WERI-Rb-1 (cell line): ENCODE measurements at places on chromosomes 5 and 9.

GRCh38 chr5:132465059-132465707 is 25.4 kb downstream of the IRF1 start:
- no peak for DNase-seq

DNA sequence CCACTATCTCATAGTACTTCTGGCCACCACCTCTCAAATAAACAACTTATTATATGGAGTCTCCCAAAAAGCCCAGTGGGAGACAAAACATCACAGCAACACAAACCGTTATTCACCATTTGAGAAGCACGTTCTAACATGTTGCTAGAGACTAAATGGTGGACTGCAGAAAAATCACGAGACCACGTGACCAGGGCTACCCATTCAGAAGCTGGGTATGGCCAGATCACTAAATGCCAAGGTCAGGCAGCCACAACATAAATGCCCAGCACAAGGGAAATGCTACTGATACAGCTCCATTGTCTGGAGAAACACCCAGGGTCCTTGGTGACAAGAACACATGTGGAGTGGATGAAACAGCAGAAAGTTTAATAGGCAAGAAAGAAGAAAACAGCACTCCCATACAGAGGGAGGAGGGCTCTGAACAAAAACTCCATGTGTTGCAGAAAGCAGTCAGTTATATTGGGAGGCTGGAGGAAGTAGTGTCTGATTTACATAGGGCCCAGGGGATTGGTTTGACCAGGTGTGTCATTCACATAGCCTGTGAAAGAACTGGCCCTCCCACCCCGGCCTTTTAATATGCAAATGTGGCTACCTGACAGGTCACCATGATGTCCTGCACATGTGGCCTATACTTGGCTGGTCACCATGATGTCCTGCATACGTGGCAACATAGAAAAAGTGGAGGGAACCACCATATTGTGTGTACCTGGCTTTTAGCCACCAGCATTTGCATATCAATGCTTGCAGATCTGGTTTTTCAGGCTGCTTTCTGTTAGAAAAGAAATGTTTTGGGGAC is 97.2 kb downstream of the TRIM36 start:
- no peak for DNase-seq

- DNase-seq, result no peak
These were observed 1082.5 kb upstream of the WWC1 start for GRCh38 chr5:167208911-167209310.

DNA sequence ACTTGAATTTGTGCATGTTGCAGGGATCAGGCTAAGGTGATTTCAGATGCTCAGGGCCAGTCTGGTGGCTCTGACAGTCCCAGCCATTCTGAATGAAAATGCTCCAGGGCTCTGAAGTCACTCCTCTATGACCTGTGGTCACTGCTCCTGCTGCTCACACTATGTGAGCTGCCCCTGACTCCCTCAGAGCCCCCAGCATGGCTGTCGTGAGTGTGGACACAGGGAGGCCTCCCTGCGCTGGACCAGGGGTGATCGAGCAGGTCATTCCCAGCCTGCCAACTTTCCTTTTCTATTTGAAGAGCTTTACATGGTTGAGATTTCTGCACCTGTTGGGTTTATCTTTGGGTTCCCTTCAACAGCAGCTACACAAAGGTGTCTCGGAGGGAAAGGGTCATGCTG is 74.5 kb downstream of the WNK2 start:
- DNase-seq, result no peak

- peak; percentile 22 for DNase-seq
These were observed at the start of gene TNFSF15 for GRCh38 chr9:114805670-114806525. Gene TNFSF15 (minus strand): TSS chr9:114806039. CDS start chr9:114806012, 27 bp downstream.

DNA sequence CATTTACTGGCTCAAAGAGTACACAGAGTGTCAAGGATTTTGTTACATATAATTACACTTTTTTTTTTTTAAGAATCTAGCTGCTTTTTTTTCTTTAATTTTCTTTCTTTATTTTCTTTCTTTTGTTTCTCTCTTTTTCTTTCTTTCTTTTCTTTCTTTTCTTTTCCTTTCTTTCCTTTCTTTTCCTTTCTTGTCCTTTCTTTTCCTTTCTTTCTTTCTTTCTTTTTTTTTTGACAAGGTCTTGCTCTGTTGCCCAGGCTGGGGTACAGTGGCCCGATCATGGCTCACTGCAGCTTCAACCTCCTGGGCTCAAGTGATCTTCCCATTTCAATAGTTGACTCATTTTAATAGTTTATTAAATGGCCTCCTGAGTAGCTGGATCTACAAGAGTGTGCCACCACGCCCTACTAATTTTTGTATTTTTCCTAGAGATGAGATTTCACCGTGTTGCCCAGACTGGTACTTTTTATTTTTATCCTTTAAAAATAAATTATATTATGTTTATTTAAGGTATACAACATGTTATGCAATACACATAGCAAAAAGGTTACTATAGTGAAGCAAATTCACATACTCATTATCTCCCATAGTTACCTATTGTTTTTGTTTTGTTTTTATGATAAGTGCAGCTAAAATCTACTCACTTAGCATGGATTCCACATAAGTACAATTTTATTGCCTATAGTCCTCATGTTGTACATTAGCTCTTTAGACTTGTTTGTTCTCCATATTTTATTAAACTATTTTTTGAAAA is 381.5 kb upstream of the KLF4 start:
- no peak for DNase-seq

DNA sequence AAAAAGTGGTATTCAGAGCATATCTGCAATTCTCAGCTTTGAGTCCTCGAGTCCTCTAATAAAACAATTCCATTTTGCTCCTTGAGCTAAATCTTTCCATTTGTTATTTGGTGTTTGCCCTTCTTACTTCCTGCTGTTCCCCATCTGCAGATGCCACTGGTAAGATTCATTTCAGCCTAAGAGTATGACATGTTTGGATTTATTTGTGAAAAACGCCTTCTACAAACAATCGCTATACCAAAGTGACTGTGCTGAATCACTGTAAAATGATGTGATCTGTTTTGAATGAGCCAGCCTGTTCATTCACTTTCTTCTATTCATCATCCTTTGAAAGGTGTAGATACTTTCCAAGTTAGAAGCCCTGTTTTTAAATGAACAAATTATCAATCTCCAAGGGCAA is 27.7 kb downstream of the KCTD16 start:
- no peak for DNase-seq

DNA sequence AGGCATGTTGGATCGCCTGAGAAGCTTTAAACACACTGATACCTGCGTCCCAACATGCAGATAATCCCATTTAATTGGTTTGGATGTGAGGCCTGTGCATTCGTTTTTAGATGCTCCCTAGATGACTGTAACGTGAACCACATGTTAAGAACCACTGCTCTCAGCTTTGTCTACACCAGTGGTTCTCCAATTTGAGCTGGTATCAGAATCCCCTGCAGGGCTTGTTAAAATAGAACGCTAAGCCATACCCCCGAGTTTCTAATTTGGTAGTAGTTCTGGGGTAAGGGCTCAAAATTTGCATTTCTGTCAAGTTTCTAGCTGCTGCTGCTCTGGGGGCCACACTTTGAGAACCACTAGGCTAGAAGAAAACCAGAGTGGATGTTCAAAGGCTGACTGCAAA is 74.7 kb downstream of the S1PR3 start:
- DNase-seq, result no peak

DNA sequence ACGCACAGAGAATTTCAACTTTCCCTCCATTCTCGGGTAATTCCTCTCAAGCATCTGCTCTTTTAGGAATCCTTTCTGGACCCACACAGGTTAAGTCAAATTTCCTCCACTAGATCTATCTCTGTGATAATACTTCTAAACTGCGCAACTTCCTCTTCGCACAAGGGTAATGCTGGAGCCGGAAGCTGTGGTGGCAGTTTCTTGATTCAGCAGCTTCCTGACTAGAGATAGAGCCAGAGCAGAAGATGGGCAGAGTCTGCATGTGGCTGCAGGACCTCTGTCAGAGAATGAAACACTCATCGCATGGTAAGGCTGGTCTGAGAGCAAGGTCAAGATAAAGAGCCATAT is 11.1 kb upstream of the CDC42SE2 start:
- DNase-seq, result no peak

DNA sequence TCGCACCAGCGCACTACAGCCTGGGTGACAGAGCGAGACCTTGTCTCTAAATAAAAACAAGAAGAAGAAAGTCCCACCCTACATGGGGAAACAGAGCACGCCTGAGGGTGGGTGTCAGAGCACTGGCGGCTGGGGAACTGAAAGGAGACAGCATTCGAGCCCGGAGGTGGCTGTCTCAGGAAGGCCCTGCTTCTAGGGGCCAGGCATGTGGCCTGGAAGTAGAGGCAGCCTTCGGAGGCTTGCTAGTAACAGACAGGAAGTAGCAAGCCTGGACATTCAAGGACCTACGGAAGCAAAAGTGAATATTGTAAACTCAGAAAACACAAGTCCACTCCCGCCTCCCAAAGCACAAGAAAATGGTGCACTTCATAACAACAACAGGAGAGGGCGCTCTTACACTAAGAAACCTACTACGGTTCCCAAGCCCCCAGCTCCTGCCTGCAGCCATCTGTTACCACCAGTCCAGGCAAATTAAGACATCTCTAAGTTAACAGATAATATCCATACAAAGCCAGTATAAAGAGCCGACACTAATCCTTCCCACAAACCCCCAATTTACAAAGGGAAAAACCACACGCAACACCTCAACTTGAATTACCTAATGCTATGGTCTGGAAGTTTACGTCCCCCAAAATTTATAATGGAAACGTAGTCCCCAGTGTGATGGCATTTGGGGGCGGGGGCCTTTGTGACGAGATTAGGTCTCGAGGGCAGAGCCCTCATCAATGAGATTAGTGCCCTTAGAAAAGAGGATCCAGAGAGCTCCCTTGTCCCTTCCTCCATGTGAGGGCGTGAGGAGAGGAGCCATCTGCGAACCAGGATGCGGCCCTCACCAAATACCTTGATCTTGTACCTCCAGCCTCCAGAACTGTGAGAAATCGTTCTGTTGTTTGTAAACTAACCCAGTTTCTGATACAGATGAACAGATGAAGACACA is 7.7 kb downstream of the RASGEF1C start:
- DNase-seq, result peak; percentile 74

GRCh38 chr9:5554254-5554653 is 43.9 kb downstream of the PDCD1LG2 start:
- no peak for DNase-seq

DNA sequence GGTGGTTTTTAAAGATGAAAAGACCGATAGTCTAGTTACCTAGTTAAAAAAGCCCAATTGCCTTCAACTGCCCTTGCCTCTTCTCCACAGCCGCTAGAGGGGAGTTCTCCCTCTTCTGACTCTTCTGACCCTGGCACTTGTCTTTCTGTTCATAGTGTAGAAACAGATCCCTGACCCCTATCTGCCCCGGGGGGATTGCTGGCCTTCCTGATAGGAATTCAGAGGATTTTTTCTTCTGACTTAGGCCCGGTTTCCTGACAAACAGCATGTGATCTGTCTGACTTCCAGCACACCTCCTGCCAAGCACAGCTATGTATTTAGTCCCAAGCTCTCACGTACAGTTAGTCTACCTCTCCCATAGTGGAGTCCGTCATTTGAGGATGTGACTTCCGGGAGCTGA is 5.0 kb upstream of the TMEM268 start:
- DNase-seq, result no peak

- DNase-seq, result no peak
These were observed 21.0 kb downstream of the C1QTNF2 start for GRCh38 chr5:160349249-160349934.

DNA sequence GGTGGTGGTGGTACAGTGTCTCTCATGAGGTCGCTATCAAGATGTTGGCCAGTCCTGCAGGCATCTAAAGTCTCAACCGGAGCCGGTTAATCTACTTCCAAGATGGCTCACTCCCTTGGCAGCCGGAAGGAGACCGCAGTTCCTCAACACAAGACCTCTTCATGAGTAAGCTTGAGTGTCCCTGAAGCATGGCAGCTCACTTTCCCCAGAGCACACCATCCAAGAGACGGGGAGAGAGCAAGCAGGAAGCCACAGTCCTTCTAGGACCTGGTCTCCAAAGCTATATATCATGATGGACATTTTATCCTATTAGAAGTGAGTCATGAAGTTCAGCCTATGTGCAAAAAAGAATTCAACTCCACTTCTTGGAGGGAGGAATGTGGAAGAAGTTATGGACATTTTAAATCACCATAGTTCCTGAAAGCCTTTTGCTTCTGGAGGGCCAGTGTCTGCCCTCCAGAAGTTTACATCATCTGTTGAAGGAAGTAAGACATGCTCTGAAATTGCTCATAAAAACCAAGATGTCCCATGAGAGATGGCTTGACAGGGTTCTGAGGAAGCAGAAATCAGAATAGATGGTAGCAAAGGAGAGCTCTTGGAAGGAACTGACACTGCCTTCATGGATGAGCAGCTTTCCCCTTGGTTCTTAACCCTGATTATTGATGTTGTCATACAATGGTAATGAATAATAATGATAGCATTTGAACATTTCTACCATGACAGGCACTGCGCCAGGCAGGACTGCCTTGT is 21.3 kb downstream of the GALNT10 start:
- DNase-seq, result no peak

DNA sequence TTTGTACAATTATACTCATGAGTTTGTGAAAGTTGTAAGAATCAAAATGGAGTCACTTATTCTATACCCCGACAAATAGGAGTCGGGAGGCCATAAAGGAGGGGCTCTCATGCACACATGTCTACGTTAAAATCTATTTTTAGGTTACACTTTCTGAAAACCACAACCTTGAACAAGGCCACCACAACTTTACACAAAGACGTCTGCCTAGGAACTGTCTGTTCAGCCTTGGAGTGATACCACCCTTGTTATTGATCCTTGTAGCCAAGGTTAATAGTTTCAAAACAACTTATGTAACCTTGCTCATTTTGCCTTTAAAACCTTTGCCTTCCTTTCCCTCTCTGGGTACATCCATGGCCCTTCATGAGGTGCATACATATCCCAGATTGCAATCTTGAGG is 4.1 kb upstream of the NDFIP1 start:
- DNase-seq, result no peak

- no peak for DNase-seq
These were observed 172.8 kb downstream of the COL23A1 start for GRCh38 chr5:178417391-178417811.

DNA sequence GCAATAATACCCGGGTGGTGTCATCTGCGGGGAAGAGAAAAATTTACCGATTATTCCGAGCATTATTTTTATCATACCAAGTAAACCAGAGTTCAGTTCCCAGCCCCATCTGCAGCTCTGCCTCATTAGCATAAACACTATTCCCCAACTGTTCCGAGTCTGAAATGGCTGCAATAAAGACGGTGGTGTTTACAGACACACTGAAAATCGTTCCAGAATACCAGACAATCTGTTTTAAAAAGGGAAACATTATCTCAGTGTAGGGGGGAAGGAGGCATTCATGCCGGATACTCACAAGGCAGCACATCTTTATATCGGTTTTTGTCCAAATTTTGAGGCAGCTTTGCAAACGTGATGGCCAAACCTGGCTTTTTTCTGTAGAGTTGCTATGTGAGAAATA is 70.3 kb upstream of the EPB41L4B start:
- no peak for DNase-seq
